ENCODE measurements at places on chromosomes 12 and 14. TPM values are rescaled to one million over a fixed set of nuclear protein-coding genes. Genes with fewer than 3 reads are reported as not detected.

PKP2 gene
- 400 TPM for total RNA-seq

DNA sequence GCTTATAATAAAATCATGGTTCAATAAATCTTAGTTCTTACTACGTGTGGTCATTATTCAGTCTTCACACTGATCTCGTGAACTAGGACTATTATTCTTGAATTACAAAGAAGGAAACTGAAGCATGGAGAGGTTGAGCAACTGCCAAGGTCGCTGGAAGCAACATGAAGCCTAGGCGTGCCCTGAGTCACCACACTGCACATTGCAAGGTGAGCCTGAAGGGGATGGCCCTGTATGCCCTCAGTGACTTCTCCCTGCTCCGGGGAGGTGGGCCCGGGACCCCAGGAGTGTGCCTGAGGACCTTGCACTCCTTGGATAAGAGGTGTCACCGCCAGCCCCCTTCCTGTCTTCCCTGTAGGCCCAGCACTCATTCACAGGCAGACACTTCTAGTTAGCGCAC lies 161.6 kb downstream of the CACNA1C start:
- no peak for DNase-seq

DNA sequence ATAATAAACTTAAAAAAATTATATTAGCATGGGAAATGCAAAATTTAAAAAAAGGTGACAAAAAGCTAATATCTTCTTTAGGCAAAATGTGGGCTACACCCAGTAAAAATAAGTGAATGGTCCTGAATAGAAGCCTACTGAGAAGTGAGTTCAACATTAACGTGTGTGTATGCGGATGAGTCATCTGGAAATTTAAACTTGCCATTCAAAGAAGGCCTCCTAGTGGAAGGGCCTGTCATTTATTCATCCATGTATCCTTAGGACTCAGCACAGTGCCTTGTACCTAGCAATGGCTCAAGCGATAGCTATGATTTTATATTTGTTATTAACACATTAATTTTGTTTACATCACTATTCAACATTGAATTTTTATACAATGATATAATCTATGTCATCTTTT lies 226.2 kb downstream of the NUBPL start:
- DNase-seq: no peak

DNA sequence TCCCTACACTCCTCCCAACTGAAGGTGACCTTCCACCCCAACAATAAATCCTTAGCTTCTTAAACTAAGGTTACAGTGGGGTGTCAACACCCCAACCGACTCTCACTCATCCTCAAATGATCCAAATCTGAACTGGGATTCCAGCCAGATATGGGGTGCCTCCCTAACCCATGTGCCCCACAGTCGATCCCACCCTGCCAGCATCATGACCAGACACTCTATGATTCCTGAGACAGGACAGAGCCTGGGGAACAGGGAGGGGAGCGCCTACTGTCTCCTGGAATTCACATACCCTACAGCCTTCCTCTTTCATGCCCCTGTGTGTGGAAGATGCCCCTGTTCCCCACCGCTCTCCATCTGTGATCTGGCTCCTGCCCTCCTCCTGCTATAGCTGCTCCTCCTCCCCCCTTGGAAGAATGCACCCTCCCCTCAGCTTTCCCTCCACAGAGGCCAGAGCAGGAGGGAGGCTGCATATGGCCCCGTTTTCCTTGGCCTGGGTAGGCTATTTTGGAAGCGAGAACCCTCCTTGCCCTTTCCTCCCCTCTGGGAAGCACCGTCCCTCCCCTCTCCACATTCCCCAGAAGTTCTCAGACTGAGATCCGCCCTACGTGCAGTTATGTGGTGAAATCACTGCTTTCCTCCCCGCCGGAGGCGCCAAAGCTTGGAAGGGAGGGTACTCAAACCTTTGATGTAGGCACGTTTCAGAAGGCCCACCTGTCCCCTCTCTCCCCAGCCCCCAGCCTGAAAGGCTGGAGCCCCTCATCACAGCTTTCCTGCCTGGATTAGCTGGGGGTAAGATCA lies 48.0 kb downstream of the SMUG1 start:
- peak; percentile 48 for DNase-seq

- no peak for DNase-seq
These were observed 34.5 kb upstream of the GPR132 start for GRCh38 chr14:105099778-105100177.
